Activated B cell treated with CpG ODN at 0.5 μM for 24 hours (primary cell): ENCODE measurements at places on chromosomes 13 and 19. TPM values are rescaled to one million over a fixed set of nuclear protein-coding genes. Genes with fewer than 3 reads are reported as not detected.

The MYBPC2 gene
- total RNA-seq = 1.1 and 1.4 TPM in 2 replicates

- DNase-seq = no peak
Measured at GRCh38 chr13:42367831-42368230, 95.9 kb downstream of the AKAP11 start.

The USHBP1 gene
- total RNA-seq = 0.42 and 0.44 TPM in 2 replicates

The ZSCAN18 gene
- 40.8 and 49.8 TPM in 2 replicates for total RNA-seq

DNA sequence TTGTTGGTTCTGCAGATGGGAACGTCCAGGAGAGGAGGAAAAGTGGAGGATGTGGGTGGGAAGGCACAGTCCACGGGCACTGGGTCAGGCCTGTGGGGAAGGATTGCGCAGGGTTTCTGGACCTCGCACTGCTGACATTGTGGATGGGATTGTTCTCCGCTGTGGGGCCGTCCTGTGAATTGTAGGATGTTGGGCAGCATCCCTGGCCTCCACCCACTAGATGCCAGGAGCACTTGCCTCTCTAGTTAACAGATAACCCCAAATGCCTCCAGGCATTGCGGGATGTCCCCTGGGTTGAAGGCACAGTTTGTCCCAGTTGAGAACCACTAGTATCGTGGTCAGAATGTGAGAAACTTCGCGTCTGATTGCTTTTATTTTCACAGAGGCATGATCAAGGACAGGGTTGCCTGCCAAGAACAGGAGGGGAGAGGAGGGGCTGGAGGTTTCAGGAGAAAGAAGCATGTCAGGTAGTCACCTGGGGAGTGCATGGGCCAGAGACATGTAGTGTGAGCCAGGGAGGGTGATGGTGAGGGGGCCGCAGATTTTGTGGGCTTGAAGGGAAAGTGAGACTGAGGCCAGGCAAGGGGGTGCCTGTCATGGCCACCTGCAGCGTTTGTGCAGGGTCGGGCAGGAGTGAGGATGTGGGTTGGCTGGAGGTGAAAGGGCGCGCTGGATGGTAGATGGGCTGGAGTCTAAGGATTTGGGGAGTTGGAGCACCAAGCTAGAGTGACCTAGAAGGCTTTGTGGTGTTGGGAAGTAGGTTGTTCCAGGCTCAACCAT is 3.2 kb downstream of the ZNF628 start:
- no peak for DNase-seq

DNA sequence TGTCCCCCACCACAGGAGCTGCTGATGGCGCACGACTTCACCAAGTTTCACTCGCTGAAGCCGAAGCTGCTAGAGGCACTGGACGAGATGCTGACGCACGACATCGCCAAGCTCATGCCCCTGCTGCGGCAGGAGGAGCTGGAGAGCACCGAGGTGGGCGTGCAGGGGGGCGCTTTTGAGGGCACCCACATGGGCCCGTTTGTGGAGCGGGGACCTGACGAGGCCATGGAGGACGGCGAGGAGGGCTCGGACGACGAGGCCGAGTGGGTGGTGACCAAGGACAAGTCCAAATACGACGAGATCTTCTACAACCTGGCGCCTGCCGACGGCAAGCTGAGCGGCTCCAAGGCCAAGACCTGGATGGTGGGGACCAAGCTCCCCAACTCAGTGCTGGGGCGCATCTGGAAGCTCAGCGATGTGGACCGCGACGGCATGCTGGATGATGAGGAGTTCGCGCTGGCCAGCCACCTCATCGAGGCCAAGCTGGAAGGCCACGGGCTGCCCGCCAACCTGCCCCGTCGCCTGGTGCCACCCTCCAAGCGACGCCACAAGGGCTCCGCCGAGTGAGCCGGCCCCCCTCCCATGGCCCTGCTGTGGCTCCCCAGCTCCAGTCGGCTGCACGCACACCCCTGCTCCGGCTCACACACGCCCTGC is 4.4 kb upstream of the NOP53 start:
- DNase-seq = no peak

The ZNF221 gene
- total RNA-seq = 2.6 TPM in 2 replicates

- DNase-seq = no peak
Measured at GRCh38 chr19:33032218-33032781, 32.4 kb downstream of the RHPN2 start.

The CUL4A gene
- 65.9 and 77.2 TPM in 2 replicates for total RNA-seq

DNA sequence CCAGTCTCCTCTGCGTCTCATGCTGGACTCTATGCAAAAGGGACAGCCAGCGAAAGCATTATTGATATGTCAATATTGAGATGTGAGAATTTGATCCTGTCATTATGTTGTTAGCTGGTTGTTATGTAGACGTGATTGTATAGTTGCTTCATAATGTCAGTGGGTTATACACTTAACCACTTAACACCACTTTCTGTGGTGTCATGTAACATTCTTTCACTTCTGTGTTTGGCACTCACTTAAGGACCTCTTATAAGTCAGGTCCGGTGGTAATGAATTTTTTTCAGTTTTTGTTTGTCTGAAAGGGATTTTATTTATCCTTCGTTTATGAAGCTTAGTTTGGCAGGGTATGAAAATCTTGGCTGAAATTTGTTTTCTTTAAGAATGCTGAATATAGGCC is 7.1 kb upstream of the SIGLEC7 start:
- no peak for DNase-seq

- no peak for DNase-seq
Measured at GRCh38 chr13:39035799-39036198, 2.1 kb downstream of the PROSER1 start.

DNA sequence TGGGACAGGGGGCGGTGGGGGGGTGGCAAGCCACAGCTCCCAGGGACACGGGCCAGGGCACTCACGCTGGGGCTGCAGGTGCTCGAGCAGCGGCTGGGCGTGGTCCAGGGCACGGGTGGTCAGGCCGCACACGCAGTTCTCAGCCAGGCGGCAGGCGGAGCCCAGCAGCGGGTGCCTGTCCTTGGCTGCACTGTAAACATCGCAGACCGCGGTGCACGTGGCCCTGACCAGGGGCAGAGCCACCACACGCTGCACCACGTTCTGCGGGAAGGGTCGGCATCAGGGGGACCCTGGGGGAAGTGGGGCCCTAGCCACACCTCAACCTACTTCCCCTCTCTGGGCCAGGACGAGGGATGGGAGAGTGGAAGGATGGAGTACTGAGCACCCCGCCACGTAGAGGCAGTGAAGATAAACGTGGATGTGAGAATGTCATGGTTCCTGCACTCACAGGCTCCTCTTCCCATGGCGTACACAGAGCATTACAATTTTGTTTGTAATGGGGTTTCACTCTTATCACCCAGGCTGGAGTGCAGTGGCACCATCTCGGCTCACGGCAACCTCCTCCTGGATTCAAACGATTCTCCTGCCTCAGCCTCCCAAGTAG is 3.4 kb downstream of the PLIN5 start:
- DNase-seq = no peak

GRCh38 chr13:75359266-75359665 is 122.7 kb downstream of the TBC1D4 start:
- no peak for DNase-seq

GRCh38 chr13:75585153-75585552 is 35.6 kb downstream of the UCHL3 start:
- no peak for DNase-seq

The MTRF1 gene
- 22.2 and 26.7 TPM in 2 replicates for total RNA-seq

DNA sequence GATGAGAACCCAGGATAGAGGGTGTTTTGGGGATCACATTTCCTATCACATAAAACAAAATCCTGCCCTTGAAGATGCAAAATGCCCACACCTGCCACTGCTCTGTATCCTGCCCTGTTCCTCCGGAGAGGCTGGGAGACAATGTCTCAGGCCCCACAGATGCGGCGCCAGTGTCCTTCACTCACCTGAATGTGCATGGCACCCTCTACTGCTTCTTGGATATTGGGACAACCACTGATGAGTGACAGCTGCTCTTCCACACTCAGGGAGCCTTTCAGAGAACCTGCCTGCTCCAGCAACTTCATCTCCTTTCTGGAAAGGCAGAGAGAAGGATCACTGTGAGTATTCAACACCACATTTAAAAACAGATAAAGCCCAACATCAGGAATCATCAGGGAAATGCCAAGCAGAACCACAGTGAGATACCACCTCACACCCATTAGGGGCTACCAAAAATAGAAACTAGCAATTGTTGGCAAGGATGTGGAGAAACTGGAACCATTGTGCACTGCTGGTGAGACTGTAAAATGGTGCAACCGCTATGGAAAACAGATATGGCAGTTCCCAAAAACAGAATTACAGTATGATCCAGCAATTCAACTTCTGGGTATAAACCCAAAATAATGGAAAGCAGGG is 36.4 kb downstream of the CRYL1 start:
- DNase-seq = no peak

The NLRP11 gene
- total RNA-seq = 0.16 and 0.17 TPM in 2 replicates

The RINL gene
- total RNA-seq = 53.5 and 65.0 TPM in 2 replicates

GRCh38 chr13:112984954-112985802 is 16.2 kb downstream of the MCF2L start:
- DNase-seq = no peak

DNA sequence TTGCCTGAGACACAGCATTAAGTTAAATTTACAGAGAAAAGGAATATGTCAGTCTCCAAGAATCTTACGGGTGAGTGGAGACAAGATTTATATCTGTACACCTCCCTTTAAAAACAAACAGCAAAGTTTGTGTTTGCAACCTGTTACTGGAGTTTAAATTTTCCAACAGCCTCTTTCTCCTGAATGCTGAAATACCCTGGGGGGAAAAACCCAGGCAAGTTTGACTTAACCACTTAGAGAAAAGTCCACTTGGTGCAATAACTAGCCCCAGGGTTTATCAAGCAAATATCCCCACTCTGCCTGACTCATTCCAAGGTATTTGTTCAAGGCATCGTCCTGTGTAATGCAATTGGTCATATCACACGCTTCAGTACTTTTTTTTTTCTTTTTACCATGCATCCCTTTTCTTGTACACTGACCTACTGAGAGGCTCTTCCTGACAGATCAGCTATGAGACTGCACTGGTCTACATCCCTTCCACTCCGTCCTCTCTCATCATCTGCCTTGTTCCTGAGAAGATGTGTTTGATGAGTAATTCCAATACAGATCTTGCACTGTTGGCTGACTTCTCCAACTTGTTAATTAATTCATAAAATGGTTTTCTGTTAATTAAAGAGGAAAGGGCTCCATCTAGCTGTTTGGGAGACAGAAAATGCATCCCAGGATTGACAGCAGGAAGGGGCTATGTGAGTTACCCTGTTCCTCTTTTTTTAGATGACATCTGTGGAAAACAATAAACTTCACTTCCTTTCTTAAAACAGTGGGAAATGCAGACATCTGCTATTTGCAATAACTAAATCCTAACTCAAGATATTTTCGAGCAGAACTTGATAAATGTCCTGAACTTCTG is 212.5 kb upstream of the IRS2 start:
- DNase-seq = no peak

DNA sequence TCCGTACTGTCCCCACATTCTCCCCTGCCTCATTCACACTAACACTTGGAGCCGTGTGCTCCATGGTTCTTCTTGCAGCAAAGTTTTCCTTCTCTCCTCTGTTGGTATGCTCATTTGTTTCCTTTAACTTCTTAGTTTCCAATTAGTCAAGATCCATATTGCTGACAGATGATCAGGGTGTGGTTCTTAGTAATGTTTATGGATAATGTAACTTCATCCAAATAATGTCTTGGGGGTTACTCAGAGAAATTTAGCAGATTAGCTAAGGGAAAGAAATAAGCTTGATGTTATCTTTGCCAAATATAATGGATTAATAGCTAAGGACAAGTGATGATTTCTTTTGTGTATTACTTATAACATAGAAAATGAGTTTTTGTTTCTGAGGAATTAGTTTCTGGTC is 174.4 kb downstream of the NUFIP1 start:
- no peak for DNase-seq

The LINGO3 gene
- total RNA-seq = 0.88 and 1.4 TPM in 2 replicates

GRCh38 chr19:29967623-29968022 is 25.6 kb downstream of the URI1 start:
- no peak for DNase-seq

The FAM83E gene
- total RNA-seq = 3.5 and 5.6 TPM in 2 replicates

DNA sequence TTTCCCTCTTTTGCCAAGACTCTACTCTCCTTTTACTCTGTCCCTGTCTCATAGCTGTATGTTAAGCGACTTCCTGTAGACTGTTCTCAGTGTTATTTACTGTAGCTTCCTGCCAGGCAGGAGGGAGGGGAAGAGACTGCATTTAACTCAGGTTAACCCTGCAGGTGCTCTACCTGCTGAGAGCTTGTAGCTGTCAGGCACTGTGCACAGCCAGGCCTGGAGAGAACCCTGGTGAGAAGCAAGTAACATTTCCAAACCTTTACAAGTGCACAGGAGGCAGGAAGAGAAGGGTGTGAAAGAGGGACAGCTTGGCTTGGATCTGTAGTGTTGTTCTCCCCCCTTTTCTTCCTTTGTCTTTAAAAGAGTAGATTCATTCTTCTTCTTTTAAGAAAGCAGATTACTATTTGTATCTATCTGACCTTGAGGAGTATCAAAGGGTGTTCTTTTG is 167.1 kb downstream of the LMO7 start:
- DNase-seq = no peak

The PTPRH gene
- not detected in 2 replicates for total RNA-seq

DNA sequence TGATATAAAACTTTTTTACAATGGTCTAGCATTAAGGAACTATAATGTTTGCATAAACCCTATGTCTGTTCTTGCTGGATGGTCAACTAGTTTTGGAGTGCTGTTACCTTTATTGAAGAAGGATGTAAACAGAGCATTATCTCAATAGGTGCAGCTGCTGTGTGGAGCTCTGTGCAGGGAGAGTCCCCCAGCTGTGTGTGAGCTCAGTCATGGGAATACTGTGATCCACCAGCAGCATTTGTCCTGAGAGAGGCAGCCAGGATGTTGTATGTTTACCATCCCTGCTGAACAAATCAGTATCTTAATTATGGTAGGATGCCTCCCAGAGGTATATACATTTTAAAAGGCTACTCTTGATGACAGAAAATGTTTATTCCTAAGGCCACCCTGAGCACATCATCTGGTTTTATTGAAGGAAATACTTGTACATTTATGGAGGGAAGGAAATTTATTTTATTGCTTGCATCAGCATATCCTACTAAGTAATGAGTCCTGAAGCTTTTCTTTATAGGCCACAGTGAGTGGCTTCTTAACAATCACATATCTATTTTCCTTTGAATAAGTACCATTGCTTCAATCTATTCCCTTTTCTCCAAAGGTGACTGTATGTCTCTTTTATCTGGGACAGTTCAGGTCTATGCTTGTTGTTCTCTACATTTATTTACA is 11.7 kb downstream of the RAP2A start:
- no peak for DNase-seq

- DNase-seq = no peak
Measured at GRCh38 chr19:15488489-15489226, 9.4 kb upstream of the PGLYRP2 start.

DNA sequence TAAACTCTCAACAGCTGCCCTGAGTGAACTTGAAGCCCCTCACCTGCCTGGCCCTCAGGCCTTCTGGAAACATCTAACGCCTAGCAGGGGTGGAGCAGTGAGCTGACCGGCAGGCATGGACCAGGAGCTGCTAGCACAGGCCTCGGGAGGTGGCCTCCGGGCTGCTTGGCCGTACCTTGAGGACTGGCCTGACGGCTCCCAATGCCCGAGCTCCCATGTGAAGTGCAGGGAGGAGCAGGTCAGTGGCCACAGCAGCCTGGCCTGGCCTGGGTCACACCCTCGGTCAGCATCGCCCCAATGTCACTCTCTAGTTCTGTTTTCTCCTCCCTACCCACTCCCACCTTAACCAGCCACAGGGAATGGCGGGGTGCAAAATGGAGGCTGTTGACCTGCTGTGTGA is 19.0 kb downstream of the TSHZ3 start:
- no peak for DNase-seq

- DNase-seq = no peak
Measured at GRCh38 chr19:39590265-39590664, 12.1 kb upstream of the LGALS13 start.

The TUBGCP3 gene
- total RNA-seq = 47.9 and 57.4 TPM in 2 replicates
